ENCODE measurements at places on chromosomes 3 and 15. TPM values are rescaled to one million over a fixed set of nuclear protein-coding genes. Genes with fewer than 3 reads are reported as not detected.

DNA sequence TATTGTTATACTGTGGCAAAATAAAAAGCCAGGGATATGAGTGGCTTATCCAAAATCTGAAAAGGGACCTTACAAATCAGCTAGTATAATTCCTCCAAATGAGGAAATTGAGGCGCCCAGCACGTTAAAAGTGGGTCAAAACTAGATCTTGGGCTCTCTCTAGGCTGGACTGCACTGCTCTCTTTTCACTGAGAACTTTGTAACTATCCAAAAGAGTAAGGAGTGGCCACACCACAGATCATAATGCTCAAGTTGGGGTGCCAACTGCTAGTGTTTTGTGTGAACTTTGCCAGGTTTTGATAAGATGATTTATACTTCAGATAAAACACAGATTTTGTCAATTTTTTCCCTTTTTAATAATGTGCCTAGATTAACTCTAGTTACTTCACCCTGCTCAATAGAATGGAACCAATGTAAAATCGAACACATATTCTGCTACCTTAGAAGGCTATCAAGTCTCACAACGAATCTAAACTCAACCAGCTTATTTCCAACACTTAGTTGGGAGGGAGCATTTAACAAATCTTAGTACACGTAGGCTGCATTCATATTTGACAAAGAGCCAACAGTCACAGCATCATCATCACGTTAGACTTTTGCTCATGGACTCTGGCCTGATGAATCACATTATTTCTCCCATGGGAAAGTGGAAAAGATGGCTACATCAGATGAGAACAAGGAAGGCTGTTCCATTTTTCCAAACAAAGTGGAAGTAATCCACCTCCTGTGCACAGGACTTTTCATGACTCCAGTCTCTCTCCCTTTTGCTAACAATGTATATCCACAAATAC is 64.4 kb downstream of the ABI3BP start:
- H3K27ac ChIP-seq: no peak overlapping the region
- DNase-seq: no peak
- H3K4me1 ChIP-seq: no peaks in the 10 kb centered on the region

- no peaks in the 10 kb centered on the region for H3K36me3 ChIP-seq
- no peak for DNase-seq
- no peak overlapping the region for H3K4me3 ChIP-seq
Measured at GRCh38 chr3:168870892-168871291, 775.2 kb upstream of the GOLIM4 start.

- DNase-seq: no peak
- H3K27ac ChIP-seq: no peak overlapping the region
- no peaks in the 10 kb centered on the region for H3K27me3 ChIP-seq
- no peak overlapping the region for H3K4me3 ChIP-seq
Measured at GRCh38 chr15:85710340-85710842, 84.3 kb downstream of the KLHL25 start.

- DNase-seq: no peak
- H3K4me3 ChIP-seq: no peak overlapping the region
- no peak overlapping the region for H3K27ac ChIP-seq
- H3K4me1 ChIP-seq: no peaks in the 10 kb centered on the region
- no peaks in the 10 kb centered on the region for H3K27me3 ChIP-seq
Measured at GRCh38 chr3:4546346-4547178, 53.4 kb downstream of the ITPR1 start.

GRCh38 chr15:64653757-64654156 is 121.6 kb downstream of the RBPMS2 start:
- no peak overlapping the region for H3K4me3 ChIP-seq
- H3K27me3 ChIP-seq: no peaks in the 10 kb centered on the region
- H3K36me3 ChIP-seq: no peaks in the 10 kb centered on the region
- H3K27ac ChIP-seq: no peak overlapping the region
- no peak for DNase-seq

DNA sequence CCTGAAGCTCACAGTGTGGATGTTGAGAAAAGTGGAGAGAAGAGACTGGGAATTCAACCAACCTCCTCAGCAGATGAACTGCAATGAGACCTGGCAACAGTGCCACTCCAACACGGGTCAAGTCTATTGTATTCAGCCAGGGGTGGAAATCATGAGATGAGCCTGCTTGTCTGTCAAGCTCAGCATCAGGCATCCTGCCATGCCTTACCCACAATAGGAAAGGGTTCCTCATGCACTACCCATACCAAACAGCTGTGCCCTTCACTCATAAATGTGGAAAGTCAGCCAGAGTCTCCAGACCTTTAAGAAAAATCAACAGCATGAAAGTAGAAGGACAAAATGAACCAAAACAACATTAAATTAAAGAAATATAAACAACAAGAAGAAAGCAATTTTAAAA is 542.1 kb downstream of the EPHB1 start:
- H3K27me3 ChIP-seq: no peaks in the 10 kb centered on the region
- H3K27ac ChIP-seq: no peak overlapping the region
- DNase-seq: no peak
- no peaks in the 10 kb centered on the region for H3K4me1 ChIP-seq
- H3K36me3 ChIP-seq: no peaks in the 10 kb centered on the region

Gene FGF7
- total RNA-seq: not detected

Gene TMEM212
- not detected for total RNA-seq

Gene LRRC34
- 3.3 TPM for total RNA-seq

Gene CSTA
- total RNA-seq: not detected

Gene PLA2G4D
- total RNA-seq: 0.33 TPM

Gene SCG5
- 16.9 TPM for total RNA-seq

Gene SCN11A
- 0.10 TPM for total RNA-seq

Measured in H1 (cell line).